ENCODE measurements at places on chromosomes 1 and 21. TPM values are rescaled to one million over a fixed set of nuclear protein-coding genes. Genes with fewer than 3 reads are reported as not detected.

GRCh38 chr1:237877631-237878030 is 13.1 kb downstream of the ZP4 start:
- H3K27ac ChIP-seq: no peak overlapping the region
- no peaks in the 10 kb centered on the region for H3K27me3 ChIP-seq
- no peak overlapping the region for H3K4me3 ChIP-seq
- no peaks in the 10 kb centered on the region for H3K36me3 ChIP-seq

- no peak overlapping the region for H3K4me3 ChIP-seq
- no peaks in the 10 kb centered on the region for H3K4me1 ChIP-seq
- no peak for DNase-seq
- H3K27ac ChIP-seq: no peak overlapping the region
Measured at GRCh38 chr1:228339766-228340685, 66.6 kb downstream of the TRIM11 start.

DNA sequence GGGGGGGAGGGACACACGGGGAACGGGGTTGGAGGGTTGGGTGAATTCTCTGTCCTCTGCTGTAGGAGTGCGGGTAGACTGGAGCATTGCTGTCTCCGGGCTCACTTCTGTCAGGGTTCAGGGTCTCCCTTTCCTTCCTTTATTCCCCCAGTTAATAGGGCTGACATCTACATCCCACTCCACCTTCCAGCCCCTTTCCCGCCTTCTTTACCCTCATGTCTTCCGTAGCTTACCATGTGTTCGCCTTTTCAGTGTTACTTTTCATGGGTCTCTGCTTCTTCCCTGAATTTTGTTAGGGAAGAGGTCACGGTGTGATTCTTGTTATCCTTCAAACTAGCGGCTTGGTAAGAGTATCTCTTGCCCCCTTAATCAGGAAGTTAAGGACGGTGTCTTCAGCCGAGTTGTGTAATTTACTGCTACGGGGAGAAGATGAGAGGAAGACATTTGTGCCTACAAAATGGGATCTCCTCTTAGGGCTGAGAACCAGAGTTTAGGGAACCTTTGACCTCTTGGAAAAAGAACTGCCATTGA is 917 bp downstream of the RAP1A start:
- peak overlapping the region; percentile 72 for H3K4me3 ChIP-seq
- no peaks in the 10 kb centered on the region for H3K36me3 ChIP-seq
- no peaks in the 10 kb centered on the region for H3K27me3 ChIP-seq
- peak overlapping the region; percentile 99 for H3K27ac ChIP-seq
- DNase-seq: no peak

Gene SARS1
- total RNA-seq: 118 TPM

DNA sequence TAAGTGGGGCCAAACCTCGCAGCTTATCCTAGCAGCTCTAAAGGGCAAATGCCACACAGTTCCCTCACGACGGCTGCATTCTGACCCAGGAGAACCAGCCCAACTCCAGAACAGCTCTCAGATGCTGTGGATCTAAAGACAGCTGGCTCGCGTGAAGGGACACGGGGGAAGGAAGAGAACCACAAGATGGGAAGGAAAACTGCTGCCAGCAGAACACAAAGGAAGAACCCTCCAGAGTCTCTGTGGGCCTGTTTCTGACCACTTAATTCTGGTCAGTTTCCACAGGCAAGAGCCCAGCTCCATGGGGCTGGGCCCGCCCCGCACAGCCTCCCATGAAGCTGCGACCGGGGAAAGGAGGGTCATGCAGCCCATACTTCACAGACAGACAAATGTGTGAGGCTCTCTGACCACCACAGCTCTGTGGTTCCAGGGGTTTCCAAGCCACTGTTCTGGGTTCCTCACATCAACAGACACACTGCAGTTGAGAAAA is 61.1 kb downstream of the SLC45A1 start:
- H3K36me3 ChIP-seq: no peaks in the 10 kb centered on the region
- H3K27me3 ChIP-seq: no peaks in the 10 kb centered on the region
- DNase-seq: no peak
- no peak overlapping the region for H3K4me3 ChIP-seq
- H3K27ac ChIP-seq: peak overlapping the region; percentile 46

Gene HP1BP3
- total RNA-seq: 491 TPM

DNA sequence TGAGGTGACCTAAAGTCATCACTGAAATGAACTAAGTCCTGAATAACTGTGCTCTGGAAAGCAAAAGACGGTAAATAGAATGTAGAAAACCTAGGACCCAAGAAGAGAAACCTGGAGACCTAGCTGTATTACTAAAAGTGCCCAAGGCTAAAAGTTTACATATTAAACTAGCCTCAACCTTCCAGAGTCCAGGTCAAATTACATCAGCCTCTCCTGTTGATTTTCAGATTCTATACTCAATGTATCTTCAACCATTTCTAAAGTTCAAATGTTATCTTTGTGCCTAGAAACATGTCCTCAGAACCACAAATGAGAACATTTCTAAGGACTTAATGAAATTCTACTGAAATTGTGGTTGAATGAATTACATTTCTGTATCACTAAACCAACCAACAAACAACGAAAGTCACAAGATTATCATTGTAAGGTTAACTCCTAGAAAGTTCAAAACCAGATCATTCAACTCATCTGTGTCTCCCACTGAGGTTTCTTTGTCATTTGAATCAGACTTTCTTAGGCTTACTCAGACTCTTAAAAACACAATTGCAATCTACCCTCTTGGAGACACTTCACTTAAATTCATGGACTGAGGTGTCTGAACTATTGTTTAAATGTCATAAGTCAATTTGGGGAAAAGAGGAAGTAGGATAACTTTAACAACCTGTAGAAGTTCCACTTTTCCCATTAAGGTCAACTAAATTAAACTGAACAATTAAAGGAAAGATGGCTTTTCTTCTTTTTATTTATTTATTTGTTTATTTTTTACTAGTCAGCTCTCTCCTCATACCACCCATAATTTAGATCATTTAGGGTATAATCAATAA is 207.7 kb downstream of the BARHL2 start:
- H3K27me3 ChIP-seq: no peaks in the 10 kb centered on the region
- H3K36me3 ChIP-seq: no peaks in the 10 kb centered on the region
- no peaks in the 10 kb centered on the region for H3K4me1 ChIP-seq
- H3K4me3 ChIP-seq: no peak overlapping the region

Gene AIRE
- total RNA-seq: not detected
